Vagina (tissue), 2 donors: ENCODE measurements at places on chromosomes 1 and 21.

DNA sequence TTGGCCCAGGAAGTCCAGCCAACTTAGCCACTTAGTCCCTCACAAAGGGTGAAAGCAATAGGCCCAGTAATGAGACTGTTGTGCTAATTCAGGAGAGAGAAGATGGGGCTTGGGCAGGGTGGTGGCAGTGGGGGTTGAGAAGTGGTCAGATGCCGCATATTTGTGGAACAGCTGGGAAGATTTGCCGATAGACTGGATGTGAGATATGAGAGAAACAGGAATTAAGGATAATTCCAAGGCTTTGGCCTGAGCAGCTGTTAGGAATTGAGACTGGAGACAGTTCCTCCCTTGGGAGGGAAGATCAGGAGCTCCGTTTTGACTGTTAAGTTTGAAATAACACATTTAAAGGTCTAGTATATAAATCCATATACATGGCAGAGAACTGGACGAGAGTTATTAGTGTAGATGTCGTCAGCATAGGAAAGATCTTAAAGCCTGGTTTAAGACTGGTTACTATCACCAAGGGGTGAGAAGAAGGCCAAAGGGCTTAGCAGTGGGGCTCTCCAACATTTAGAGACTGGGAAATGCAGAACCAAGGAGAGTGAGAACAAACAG, 323.7 kb upstream of the FAM78B start:
- no peak for DNase-seq

GRCh38 chr1:112533029-112533428, 24.3 kb downstream of the WNT2B start:
- no peak for DNase-seq

DNA sequence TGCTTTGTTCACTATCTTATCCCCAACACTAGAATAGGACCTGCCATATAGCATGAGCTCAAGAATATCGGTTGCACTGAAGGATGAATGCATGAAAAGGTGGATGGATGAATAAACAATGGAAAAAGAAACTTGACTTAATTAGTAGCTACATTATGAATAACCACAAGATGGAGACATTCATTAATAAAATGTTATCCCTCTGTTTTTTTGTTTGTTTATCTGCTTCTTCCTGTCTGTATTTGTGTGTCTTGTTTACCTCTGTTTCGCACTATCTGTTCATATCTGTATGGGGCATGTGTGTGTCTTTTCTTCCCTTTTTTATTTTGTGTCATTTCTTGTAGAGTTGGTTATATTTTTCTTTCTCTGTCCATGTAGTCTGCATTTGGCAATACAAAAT, 1.1 kb upstream of the OR14I1 start:
- no peak for DNase-seq

GRCh38 chr1:85133565-85134159, 67.2 kb downstream of the SYDE2 start:
- no peak for DNase-seq

- no peak for DNase-seq
Observed at GRCh38 chr1:203638950-203639349, 12.3 kb downstream of the ATP2B4 start.

- DNase-seq = no peak
Observed at GRCh38 chr1:213474054-213474453, 423.0 kb downstream of the RPS6KC1 start.

DNA sequence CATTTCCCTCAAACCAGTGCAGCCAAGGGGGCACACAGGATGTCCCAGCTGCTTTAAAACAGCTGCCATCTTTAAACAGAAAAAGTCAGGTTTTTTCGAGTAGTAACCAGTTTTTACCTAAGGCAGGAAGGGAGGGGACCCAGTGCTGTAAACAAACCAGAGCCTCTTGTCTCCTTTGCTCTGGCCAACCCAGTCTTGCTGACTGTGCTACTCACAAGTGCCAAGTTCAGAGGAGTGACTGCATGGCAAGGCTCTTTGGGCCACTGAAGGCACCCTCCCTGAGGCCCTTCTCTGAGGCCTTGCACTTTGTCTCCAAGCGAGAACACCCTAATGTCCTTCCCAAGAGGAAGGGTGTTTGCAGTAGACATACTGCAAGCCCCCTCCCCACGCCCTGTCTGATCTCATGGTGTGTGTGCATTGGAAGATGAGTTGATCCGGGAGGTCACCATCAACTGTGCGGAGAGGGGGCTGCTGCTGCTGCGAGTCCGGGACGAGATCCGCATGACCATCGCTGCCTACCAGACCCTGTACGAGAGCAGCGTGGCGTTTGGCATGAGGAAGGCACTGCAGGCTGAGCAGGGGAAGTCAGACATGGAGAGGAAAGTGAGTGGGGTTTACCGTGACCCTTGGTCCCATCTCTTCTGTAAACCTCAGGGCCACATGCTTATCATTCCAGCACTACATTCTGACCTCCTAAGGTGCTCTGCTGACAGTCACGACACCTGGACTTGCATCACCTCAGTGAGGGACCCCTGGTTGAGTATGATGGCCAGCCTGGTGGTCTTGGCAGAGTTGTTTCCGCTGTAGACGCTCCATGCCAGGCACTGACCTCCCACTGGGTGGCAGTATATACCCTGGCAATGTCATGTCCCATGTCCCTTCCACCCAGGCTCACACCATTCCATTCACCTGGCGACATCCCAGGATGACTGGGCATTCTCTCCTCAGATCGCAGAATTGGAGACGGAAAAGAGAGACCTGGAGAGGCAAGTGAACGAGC, 4.7 kb downstream of the DNALI1 start:
- DNase-seq = no peak

GRCh38 chr1:26290882-26291261, 11.0 kb downstream of the SH3BGRL3 start:
- peak; percentile 91 for DNase-seq

DNA sequence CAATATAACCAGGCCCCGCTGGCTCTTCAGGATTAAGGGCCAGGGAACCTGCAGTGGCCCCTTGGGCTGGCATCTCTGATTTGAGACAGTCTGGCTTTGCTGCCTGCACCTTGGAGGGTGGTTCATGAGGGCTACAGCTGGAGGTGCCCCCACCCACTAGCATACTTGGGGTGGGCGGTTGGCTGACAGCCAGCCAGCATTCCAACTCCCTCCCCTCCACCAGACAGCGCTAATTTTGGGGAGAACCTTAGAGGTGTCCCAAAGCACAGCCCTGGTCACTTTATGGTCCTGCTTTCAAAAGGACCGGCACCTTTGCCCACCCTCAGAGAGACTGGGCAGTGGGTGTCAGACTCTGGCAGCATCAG, 180.7 kb upstream of the VAMP3 start:
- no peak for DNase-seq

DNA sequence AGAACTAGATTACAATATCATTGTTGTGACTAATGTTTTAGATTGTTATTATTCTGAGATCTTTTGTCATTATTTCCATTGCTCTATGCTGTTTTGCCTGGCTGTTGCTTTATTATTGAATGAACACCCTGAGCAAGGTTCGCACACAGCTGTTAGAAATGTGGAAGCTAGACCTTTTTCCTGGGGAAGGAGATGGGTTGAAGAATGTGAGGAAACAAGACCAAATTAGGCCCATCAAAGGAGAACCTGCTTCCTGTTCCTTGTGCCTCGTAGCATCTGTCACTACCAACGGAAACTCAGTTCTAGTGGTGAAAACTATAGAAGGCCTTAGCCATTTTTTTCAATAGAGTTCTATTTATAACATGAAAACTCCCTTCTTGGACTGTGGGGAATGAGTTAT, 68.7 kb downstream of the RGL1 start:
- DNase-seq = no peak

- DNase-seq = no peak
Observed at GRCh38 chr1:9867408-9868243, 42.4 kb downstream of the CTNNBIP1 start.

- no peak for DNase-seq
Observed at GRCh38 chr1:19495799-19496526, 10.6 kb upstream of the CAPZB start.

- DNase-seq = no peak
Observed at GRCh38 chr1:233675893-233676292, 62.0 kb downstream of the KCNK1 start.

- no peak for DNase-seq
Observed at GRCh38 chr1:237384213-237384612, 342.2 kb downstream of the RYR2 start.
